ENCODE measurements at places on chromosomes 1 and 21.

DNA sequence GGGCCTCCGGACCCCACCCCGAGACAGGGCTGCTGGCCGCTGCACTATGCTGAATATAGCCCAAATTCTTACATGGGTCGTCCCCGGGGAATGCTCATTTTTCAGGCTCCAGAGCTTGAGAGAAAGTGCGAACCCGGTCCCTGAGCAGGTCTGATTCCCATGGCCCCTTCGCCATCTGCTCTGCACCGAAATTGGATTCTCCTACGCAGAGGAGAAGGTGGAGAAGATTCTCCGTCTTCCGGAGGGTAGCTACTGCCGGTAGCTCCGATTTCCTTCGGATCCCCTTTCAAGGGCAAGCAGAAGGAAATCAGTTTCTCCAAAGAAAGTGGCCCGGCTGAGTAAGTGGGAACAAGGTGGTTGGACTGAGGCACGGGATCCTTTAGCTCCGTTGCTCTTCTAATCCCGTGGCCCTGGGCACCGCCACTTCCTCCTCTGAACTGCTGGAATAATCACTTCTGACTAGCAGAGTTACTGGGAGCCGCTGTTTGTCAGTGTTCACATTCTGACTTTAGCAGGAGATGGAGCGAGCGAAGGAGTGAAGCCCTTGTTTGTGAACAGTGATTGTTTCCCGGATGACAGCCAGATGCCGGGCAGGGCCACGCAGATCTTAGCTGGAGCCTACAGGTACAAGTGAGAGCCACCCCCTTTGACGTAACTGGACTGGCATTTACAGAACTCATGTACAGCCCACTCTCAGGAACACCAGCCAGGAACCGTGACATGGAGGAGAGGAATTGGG lies 1.1 kb upstream of the ZNF496 start:
- no peak for DNase-seq

DNA sequence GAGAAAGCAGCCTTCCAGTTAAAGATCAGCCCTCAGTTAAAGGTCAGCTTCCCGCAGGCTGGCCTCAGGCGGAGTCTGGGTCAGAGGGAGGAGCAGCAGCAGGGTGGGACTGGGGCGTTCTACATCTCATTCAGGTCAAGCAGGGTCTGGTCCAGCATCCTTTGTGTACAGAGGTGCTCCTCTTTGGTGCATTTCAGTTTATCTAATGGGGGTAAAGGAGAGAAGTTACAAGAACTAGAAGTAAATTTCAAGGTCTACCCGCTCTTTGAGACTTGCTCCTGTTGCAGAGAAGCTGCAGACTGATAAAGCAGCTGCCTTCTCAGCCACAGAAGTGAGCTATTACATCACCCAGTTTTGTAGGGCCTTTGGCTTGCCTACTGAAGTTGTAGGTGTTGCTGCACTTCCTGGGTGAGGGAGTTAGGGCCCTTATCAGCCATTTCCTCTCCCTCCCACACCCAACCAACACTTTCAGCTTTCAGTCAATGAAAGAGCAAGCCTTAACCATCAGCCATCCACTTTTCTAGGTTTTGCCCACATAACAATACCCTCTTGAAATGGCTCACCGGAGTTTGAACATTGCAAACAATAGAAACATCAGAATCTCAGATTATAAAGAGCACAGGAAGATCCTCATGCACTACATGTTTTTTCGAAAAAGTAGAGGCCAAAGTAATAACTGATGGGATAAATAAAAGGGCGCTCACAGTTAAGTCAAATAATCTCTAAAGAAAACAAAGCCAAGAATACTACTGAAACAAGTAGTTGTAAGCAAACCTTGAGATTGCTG lies 2.8 kb upstream of the NUP210L start:
- no peak for DNase-seq

DNA sequence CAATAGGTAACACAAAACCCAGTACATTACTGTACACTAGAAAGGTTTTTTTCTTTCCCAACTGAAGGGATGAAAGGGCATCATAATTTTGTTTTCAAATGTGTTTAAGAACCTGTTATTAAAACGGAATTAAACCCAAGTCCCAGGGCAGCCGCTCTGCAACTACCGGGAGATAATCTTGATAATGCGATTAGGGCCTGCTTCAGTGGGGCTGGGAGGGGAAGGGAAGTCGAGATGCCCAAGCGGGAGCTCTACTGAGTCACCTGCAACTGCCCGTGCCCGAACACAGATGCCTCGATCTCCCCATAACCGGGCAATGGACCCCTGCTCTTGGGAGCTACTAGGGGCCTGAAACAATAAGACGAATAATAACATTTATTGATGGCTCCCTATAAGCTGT lies 61.4 kb downstream of the KAZN start:
- DNase-seq, result no peak

DNA sequence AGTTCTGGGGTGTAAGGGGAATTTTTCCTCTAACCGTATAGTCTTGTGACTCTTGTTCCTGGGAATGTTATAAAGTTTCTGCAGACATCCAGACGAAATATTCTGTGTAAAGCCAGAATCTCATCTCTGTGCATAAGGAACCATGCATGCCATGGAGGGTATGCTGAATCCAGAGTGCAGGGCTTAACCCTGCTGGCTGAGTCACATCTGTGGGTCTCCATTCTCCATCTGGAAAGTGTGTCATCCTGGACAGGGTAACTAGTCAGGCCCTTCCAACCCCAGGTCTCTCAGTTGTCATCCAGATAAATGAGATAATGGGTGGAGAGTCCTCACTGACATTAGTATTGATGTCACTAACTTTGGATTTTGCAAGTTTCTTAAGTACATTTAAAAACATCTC lies 48.8 kb downstream of the ATP5PO start:
- DNase-seq, result no peak

DNA sequence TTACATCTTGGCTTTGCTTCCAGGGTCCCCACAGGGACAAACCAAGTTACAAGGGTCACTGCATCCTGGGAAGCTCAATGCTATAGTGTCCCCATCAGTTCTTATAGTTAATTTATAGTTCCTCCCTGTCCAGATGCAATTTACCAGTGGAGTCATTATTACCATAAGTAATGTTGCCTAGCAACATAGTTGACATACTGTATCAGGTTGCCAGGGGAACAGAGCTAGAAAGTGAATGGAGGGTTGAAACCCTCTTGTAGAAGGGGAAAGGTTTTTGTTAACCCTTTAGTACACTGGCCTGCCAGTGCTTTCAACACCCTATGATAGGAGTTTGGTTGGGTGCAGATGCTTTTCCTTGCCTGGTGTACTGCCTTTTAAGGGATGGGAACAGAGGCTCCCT lies 34.3 kb upstream of the TTC4 start:
- no peak for DNase-seq

- peak; percentile 25 for DNase-seq
These were observed 31.4 kb downstream of the CLCA1 start for GRCh38 chr1:86499987-86500593.

All from germinal center (tissue), 1 donor.